ENCODE measurements at places on chromosomes 1 and 21. TPM values are rescaled to one million over a fixed set of nuclear protein-coding genes. Genes with fewer than 3 reads are reported as not detected.

GRCh38 chr1:211903490-211904245, 73.1 kb upstream of the LPGAT1 start:
- no peaks in the 10 kb centered on the region for H3K27me3 ChIP-seq
- H3K36me3 ChIP-seq, result no peaks in the 10 kb centered on the region
- no peak for DNase-seq
- no peaks in the 10 kb centered on the region for H3K4me1 ChIP-seq
- no peak overlapping the region for H3K27ac ChIP-seq

Gene SLC16A1
- 55.6 TPM for total RNA-seq

DNA sequence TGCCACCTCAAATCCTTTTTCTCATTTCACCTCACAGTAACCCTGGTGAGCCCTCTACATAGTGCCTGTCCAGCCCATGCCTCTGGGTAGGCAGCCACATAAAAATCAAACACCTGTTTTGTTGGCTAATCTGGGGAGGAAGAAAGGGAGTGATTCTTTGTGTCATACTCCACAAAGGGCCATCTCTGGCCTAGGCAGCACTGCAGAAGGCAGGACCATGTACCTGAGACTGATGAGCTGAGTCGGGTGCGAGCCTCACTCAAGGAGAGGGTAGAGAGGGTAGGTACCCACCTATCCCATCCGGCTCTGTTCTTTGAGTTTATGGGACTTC, 7.8 kb downstream of the TUFT1 start:
- no peak overlapping the region for H3K27ac ChIP-seq
- peaks cover 6% of the 10 kb centered on the region for H3K4me1 ChIP-seq
- no peak for DNase-seq
- no peak overlapping the region for H3K4me3 ChIP-seq
- H3K27me3 ChIP-seq, result peaks cover under 1% of the 10 kb centered on the region

GRCh38 chr1:69913977-69914376, 291.4 kb downstream of the LRRC40 start:
- no peaks in the 10 kb centered on the region for H3K36me3 ChIP-seq
- DNase-seq, result no peak
- no peak overlapping the region for H3K4me3 ChIP-seq
- no peaks in the 10 kb centered on the region for H3K27me3 ChIP-seq
- no peak overlapping the region for H3K27ac ChIP-seq

- peaks cover 12% of the 10 kb centered on the region for H3K36me3 ChIP-seq
- no peak overlapping the region for H3K4me3 ChIP-seq
- peaks cover 9% of the 10 kb centered on the region for H3K27me3 ChIP-seq
- H3K27ac ChIP-seq, result peak overlapping the region; percentile 91
- peak; percentile 83 for DNase-seq
- peaks cover 40% of the 10 kb centered on the region for H3K4me1 ChIP-seq
Observed at GRCh38 chr21:45592208-45592619, 50.0 kb upstream of the SLC19A1 start.

DNA sequence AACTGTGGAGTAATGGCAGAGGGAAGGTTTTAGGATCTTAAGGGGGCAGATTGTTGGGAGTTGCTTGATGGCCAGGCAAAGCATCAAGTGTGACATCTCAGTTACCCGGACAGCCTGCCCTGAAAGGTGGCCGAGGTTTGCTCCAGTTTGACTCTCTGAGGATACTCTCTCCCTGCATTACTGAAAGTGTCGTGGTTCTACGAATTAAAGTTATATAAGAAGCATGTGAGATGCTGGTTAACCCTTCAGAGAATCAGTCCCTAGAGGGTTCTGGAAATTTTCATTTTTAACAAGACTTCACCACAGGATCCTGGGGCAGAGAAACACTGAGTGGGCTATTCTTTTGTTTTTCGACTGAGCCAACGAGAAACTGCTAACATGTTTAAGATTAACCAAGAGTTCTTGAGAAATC, 689 bp upstream of the ZNF644 start:
- peaks cover 51% of the 10 kb centered on the region for H3K4me1 ChIP-seq
- no peaks in the 10 kb centered on the region for H3K27me3 ChIP-seq
- H3K27ac ChIP-seq, result peak overlapping the region; percentile 88
- H3K4me3 ChIP-seq, result peak overlapping the region; percentile 98
- peaks cover 11% of the 10 kb centered on the region for H3K36me3 ChIP-seq
